ENCODE measurements at places on chromosomes 11 and 22.
A peak's percentile ranks its signal among the peaks of the same experiment; 100 is the strongest.

GRCh38 chr22:21448627-21449416, 18.4 kb upstream of the TMEM191C start:
- no peaks in the 10 kb centered on the region for H3K27me3 ChIP-seq
- H3K4me3 ChIP-seq, result no peak overlapping the region
- no peak for DNase-seq
- peaks cover 2% of the 10 kb centered on the region for H3K4me1 ChIP-seq

GRCh38 chr11:34268906-34269430, 88.8 kb downstream of the ABTB2 start:
- no peaks in the 10 kb centered on the region for H3K36me3 ChIP-seq
- no peak for DNase-seq
- H3K27ac ChIP-seq, result no peak overlapping the region
- peaks cover 18% of the 10 kb centered on the region for H3K27me3 ChIP-seq

GRCh38 chr11:1152316-1153104, 5.2 kb upstream of the MUC5AC start:
- no peaks in the 10 kb centered on the region for H3K4me1 ChIP-seq
- no peak overlapping the region for H3K27ac ChIP-seq
- no peaks in the 10 kb centered on the region for H3K36me3 ChIP-seq
- no peaks in the 10 kb centered on the region for H3K27me3 ChIP-seq

- DNase-seq, result no peak
- no peak overlapping the region for H3K27ac ChIP-seq
- no peak overlapping the region for H3K4me3 ChIP-seq
- H3K36me3 ChIP-seq, result no peaks in the 10 kb centered on the region
- no peaks in the 10 kb centered on the region for H3K27me3 ChIP-seq
Measured at GRCh38 chr11:26743622-26744021, 21.8 kb upstream of the SLC5A12 start.

GRCh38 chr22:26615149-26615548, 2.7 kb downstream of the CRYBB1 start:
- H3K36me3 ChIP-seq, result no peaks in the 10 kb centered on the region
- H3K27ac ChIP-seq, result peak overlapping the region; percentile 41
- H3K4me1 ChIP-seq, result peaks cover 21% of the 10 kb centered on the region
- peaks cover 11% of the 10 kb centered on the region for H3K27me3 ChIP-seq
- no peak for DNase-seq

DNA sequence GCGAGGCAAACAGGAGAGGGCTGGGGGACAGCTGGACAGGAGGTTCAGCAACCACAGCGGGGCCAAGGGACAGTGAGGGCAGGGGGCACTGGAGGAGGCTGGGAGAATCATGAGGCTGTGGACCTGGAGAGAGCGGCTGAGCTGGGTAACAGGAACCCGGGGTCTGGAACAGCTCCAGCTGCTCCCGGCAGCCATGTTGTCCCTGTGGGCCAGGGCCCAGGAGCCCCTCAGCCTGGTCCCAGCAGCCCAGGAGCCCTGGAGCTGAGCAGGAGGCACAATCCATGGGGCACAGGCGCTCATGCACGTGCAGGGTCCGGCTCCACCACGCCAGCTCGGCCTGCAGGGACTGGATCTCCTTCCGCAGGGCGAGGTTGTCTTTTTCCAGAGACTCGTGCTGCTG, 7.4 kb downstream of the BATF2 start:
- H3K4me1 ChIP-seq, result peaks cover 18% of the 10 kb centered on the region
- peak overlapping the region; percentile 92 for H3K27ac ChIP-seq
- peak overlapping the region; percentile 72 for H3K4me3 ChIP-seq
- H3K36me3 ChIP-seq, result peaks cover 2% of the 10 kb centered on the region
- no peak for DNase-seq
